ENCODE measurements at places on chromosomes 3 and 15. TPM values are rescaled to one million over a fixed set of nuclear protein-coding genes. Genes with fewer than 3 reads are reported as not detected.

TRPM7 gene
- polyA plus RNA-seq: 30.7 TPM

CACNA2D3 gene
- polyA plus RNA-seq: 26.2 TPM

ITIH1 gene
- polyA plus RNA-seq: not detected

RGMA gene
- polyA plus RNA-seq: 16.6 TPM

ALPK3 gene
- polyA plus RNA-seq: not detected

MAP1A gene
- 3.4 TPM for polyA plus RNA-seq

ZNF620 gene
- 20.2 TPM for polyA plus RNA-seq

RNF168 gene
- polyA plus RNA-seq: 4.2 TPM

FAM131A gene
- polyA plus RNA-seq: 141 TPM

ADCY5 gene
- 8.4 TPM for polyA plus RNA-seq

IMPG2 gene
- 5.2 TPM for polyA plus RNA-seq

TMCO5A gene
- not detected for polyA plus RNA-seq

ACP3 gene
- polyA plus RNA-seq: not detected

STARD9 gene
- polyA plus RNA-seq: 7.1 TPM

UROC1 gene
- not detected for polyA plus RNA-seq

PYGO1 gene
- 25.0 TPM for polyA plus RNA-seq

BCHE gene
- polyA plus RNA-seq: 2.0 TPM

CHST2 gene
- polyA plus RNA-seq: 5.0 TPM
